ENCODE measurements at places on chromosomes 5 and 9.
A peak's percentile ranks its signal among the peaks of the same experiment; 100 is the strongest.

DNA sequence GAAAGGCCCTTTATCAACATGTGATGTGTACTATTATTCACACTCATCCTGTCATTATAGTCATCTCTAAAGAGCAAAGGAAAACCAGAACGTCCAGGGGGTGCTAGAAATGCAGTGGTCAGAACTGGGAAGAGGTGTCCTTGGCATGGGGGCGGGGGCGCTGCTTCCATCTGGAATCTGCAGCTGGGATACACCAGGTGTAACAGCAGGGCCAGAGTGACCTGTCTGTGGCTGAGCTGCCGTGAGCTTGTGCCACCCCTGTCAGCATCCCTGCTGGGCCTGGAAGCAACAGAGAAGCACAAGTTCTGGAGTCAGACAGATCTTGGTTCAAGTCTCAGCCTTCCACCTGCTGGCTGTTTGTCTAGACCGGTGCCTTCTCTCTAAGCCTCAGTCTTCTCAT lies 263.3 kb upstream of the MVB12B start:
- no peak for DNase-seq

- DNase-seq, result no peak
Measured at GRCh38 chr5:133265720-133266526, 214.1 kb downstream of the HSPA4 start.

GRCh38 chr5:72383726-72384125 lies 63.6 kb downstream of the PTCD2 start:
- DNase-seq, result no peak

GRCh38 chr5:67985686-67986387 lies 229.7 kb upstream of the PIK3R1 start:
- DNase-seq, result no peak

DNA sequence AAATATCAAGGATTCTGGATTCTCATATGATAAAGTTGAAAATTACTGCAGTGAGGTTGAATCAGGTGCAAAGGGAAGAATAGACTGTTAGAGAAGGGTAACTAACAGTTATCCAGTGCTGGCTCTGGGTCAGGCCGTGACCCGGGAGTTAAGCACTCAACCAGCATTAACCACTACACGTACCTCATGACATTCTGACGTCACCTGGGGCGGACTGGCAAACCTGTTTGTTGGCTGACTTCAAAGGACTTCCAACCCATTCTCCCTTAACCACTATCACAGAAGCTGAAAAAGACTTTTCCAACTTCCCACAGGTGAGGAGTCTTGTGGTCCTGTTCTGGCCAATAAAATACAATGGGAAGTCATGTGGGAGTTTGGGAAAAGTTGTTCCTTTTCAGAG lies 268.9 kb downstream of the ENC1 start:
- no peak for DNase-seq

DNA sequence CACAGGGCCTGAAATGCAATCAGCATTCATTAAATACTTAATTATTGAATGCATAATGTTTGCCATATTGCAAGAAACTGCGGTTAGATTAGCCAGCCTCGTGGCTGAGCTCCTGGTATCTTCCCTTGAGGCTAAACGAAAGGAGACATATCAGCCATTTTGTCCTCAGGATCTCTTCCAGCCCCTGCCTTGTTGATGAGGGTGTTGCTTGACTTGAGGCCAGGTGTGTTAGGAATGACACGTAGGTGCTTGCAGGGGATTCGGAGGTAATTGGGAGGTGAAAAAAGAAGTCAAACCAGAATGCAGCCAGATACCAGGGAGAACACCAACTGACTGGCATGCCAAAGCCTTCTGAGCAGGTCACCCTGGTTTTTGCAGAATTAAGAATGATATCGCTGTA lies 12.5 kb downstream of the SH3RF2 start:
- no peak for DNase-seq

DNA sequence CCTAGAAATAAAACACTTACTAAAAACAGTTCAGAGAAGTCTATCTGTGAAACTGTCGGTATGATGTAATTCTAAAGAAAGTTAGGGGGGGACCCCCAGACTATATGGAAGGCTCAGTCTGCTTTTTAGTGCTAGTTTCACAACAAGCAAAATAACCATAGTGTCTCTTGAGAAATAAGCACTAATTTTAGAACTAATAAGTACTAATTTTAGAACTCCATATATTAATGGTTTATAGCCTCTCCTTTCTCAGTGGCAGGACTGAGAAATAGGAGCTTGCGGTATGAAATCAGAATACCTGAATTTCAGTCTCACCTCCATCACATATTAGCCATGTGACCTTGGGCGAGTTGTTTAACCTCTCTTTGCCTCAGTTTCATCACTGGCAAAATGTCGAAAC lies 1.4 kb upstream of the PHF24 start:
- no peak for DNase-seq

GRCh38 chr9:90891308-90892040 lies 89.9 kb downstream of the SYK start:
- DNase-seq, result peak; percentile 79

GRCh38 chr5:53479045-53479589 lies 1.3 kb upstream of the FST start:
- no peak for DNase-seq

DNA sequence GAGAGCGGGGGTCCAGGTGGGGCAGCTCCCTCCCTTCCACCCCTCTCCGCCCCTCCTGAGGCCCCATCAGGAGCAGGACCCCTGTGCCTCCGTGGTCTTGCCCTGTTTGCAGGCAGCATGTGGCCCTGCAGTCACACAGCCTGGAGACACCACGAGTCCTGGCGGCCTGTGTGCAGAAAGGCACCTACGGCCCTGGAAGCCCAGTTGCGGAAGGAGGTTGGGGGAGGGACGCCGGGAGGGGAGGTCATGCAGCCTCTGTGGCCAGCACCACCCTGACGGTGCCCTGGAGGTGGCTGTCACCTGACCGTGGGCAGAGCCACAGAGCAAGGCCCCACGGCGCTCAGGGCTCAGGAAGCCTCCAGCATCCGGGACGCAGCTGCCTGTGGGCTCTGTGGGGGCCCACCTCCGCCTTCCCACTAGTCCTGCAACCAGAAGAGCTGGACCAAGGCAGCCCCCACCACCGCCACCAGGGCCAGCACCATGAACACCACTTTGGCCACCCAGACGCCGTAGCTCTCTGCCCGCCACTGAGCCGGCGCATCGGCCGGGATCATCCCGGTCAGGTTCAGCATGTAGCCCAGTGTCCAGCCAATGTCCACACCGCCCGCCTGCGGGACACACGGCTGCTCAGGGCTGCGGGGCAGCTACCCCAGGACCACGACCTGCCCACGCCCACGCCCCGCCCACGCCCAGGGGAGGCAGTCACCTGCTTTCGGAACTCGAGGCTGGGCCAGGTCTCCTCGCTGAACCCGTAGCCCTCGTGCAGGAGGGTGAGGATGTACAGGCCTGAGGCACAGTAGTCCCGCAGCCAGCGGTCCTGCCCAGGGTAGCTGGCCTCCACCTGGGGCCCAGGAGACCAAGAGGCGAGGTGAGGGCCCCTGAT lies 6.4 kb downstream of the ENTPD8 start:
- DNase-seq, result no peak

DNA sequence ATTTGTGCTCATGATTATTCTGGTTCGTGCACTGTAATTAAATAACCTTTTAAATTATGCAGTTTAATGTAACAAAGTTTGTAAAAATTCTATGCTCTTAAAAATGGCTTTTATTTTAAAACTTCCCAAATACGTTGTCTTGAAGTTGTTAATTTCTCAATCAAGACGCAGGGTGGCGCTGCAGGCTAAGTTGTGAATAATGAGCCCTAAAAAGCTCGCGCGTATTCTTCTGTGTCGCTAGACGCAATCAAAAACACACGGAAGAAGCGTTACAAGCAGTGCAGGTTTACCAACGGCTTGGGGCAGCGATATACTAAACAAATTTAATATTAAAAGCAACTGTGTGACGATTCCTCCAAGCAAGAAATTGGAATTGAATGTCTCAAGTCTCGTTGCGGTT lies at the start of gene PCDHB4:
Gene PCDHB4, plus strand, starts transcription at position 256 of the 400 bp plus-strand sequence. CDS start 181 bp downstream, outside the sequence.
- no peak for DNase-seq

DNA sequence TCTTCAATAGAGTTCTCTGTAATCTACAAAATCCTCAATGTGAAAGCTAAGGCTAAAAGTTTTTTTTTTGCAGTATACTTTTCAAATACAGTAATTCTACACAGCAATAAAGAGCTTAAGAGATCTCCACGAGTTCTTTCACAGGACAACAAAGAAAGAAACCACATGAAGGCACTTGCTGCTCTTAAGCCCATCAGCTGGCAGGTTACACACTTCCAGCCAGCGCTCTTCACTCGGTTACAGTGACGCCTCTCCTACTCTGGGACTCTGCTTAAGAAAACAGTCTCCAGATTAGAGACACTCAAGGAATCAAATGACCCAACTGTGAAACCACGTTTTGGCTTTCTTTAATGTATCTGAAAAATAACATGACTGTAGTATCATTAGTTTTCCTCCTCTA lies 85.0 kb downstream of the ROR2 start:
- no peak for DNase-seq

DNA sequence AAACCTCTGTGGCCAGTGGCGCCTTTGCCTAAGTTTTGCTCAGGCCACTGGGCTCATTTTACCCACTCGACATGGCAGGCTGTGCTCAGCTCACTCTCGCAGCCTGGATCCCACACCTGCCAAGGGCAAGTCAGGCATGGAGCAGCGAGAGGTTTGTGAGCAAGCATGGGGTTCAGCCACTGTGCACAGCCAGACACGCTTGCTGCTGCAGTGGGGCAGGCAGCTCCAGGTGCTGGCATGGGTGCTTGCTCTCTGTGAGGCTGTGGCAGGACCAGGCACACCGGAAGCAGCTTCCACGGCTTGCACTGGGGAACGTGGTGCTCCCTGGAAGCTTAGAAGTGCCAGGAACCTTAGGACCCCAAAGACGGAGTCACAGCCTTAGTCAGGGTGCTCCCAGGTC lies 470.1 kb downstream of the CDH9 start:
- DNase-seq, result no peak

GRCh38 chr5:378976-379742 lies 57.6 kb downstream of the AHRR start:
- no peak for DNase-seq

DNA sequence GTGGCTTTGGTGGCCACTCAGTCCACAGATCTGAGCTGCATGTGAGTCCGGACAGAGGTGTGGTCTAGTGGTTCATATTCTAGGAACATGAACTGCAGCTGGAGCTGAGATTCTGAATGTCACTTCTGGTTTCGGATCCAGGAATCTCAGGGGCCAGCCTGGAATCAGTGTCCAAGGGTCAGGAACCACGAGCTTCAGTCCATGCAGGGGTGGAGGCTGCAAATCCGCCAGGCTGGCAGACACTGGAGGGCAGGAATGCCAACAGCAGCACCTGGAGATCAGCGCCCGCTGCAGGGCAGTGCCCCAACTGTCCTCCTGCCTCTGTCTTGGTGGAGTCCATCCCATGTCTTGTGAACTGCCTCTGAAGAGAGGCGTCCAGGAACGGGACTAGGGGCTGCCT lies 73.5 kb downstream of the CACNA1B start:
- DNase-seq, result no peak

DNA sequence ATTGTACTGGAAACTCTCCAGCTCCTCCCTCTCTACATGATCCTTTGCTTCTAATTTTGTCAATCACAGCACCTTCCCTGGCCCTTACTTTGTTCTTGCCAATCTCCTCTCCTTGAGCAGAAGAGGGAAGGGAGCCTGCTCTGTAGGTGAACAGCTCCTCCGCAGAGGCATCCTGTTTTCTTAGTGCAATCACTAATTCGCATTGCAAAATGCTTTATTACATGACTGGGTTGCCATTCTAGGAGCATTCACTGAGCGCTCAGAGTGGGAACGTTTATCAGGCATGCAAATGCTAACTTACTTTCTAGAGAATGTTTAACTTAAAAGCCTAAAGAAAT lies 416 bp upstream of the SNX18 start:
- DNase-seq, result no peak

GRCh38 chr5:128673000-128673399 lies 135.0 kb upstream of the FBN2 start:
- no peak for DNase-seq

- no peak for DNase-seq
Measured at GRCh38 chr5:56522169-56522568, 289.0 kb upstream of the ANKRD55 start.

- DNase-seq, result no peak
Measured at GRCh38 chr5:134136771-134137170, 22.3 kb downstream of the TCF7 start.

DNA sequence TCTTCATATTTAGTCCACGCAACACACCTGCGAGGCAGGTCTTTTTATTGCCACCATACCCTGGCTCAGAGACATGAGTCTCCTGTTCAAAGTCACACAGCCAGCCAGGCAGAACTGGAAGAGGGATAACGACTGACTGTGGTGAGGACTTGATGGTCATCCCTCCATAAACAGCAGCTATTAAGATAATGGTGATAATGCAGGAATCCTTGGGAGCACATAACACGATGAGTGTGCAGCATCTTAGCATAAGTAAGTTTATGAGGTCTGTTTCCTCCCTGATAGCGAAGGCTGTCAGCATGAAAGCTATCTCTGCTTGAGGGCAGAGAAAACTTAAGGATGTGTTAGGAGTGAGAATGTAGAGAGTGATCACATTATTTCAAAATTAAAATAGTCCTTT lies 30.9 kb downstream of the KCTD16 start:
- DNase-seq, result no peak

GRCh38 chr9:37943345-37944265 lies 39.7 kb upstream of the SLC25A51 start:
- DNase-seq, result no peak

GRCh38 chr9:38467404-38467803 lies 43.1 kb upstream of the IGFBPL1 start:
- DNase-seq, result no peak

- no peak for DNase-seq
Measured at GRCh38 chr5:89129941-89130340, 247.0 kb upstream of the MEF2C start.

GRCh38 chr5:18745988-18746615 lies 1111.8 kb downstream of the TAF11L14 start:
- peak; percentile 78 for DNase-seq

DNA sequence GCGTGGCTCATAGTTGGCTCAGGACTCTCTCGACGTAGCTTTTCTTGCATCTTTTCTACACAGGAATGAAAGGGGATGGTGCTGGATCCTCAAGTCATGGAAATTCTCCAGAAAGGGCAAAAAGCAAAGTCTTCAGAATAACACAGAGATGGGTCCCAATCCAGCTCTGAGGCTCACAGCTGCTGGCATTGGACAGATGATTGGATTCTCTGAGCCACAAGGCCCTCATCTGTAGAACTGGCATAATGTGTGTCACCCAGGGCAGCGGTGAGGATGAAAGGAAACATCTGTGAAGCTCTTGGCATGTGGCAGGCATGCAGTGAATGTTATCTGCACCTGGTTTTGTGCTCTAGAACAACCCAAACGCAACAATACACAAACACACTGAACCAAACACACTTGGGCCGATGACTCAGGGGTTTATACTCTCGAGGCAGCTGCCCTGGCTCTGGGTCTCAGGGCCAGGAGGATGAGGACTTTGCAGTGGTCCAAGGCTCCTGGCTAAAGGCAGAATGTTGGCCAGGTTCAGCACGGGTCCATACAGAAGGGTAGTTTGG lies 64.0 kb upstream of the UBTD2 start:
- DNase-seq, result no peak

GRCh38 chr5:168137265-168137664 lies 154.2 kb upstream of the WWC1 start:
- DNase-seq, result no peak

GRCh38 chr5:150271923-150272322 lies 17.6 kb downstream of the CAMK2A start:
- no peak for DNase-seq

GRCh38 chr9:90420768-90421513 lies 221.7 kb downstream of the DIRAS2 start:
- peak; percentile 46 for DNase-seq
